Activated T-cell treated with anti-CD3 and anti-CD28 coated beads, Interleukin-2, amount 50 U/mL, for 24 hours (primary cell): ENCODE measurements at places on chromosomes 3 and 15.
A peak's percentile ranks its signal among the peaks of the same experiment; 100 is the strongest.

- H3K4me3 ChIP-seq, result no peak overlapping the region
- no peak overlapping the region for H3K27ac ChIP-seq
- DNase-seq, result no peak
- peaks cover 18% of the 10 kb centered on the region for H3K27me3 ChIP-seq
These were observed 20.9 kb upstream of the LARS2 start for GRCh38 chr3:45367453-45367871.

- no peaks in the 10 kb centered on the region for H3K4me1 ChIP-seq
- H3K27me3 ChIP-seq, result no peaks in the 10 kb centered on the region
- no peaks in the 10 kb centered on the region for H3K36me3 ChIP-seq
- H3K4me3 ChIP-seq, result no peak overlapping the region
- DNase-seq, result no peak
These were observed 291.0 kb downstream of the PLOD2 start for GRCh38 chr3:145869958-145870357.

- H3K36me3 ChIP-seq, result no peaks in the 10 kb centered on the region
- peaks cover 17% of the 10 kb centered on the region for H3K27me3 ChIP-seq
- peaks cover 1% of the 10 kb centered on the region for H3K4me1 ChIP-seq
These were observed 321.2 kb upstream of the TLE3 start for GRCh38 chr15:70418943-70419342.

GRCh38 chr3:96657710-96658109 is 156.7 kb upstream of the EPHA6 start:
- H3K4me3 ChIP-seq, result no peak overlapping the region
- H3K27ac ChIP-seq, result no peak overlapping the region
- no peaks in the 10 kb centered on the region for H3K4me1 ChIP-seq
- no peaks in the 10 kb centered on the region for H3K36me3 ChIP-seq

DNA sequence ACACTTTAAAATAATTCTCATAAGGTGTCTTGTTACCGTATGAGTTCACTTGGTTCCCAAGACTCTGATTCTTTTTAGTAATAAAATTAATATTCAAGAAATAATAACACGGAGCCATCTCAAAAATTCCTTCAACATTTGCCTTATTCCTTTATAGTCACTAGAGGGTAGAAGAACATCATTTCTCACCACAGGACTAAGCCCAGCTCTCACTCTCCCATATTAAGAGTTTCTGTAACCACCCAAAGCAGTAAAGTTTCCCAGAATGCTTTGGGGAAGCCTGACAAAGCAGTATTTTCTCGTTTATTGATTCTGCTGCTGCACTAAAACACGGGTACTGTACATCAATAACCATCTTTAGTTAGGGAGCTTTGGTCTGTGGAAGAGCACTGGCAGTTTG is 114.9 kb downstream of the MCTP2 start:
- no peaks in the 10 kb centered on the region for H3K27me3 ChIP-seq
- DNase-seq, result no peak
- no peak overlapping the region for H3K4me3 ChIP-seq
- no peak overlapping the region for H3K27ac ChIP-seq
- H3K36me3 ChIP-seq, result peaks cover 34% of the 10 kb centered on the region

DNA sequence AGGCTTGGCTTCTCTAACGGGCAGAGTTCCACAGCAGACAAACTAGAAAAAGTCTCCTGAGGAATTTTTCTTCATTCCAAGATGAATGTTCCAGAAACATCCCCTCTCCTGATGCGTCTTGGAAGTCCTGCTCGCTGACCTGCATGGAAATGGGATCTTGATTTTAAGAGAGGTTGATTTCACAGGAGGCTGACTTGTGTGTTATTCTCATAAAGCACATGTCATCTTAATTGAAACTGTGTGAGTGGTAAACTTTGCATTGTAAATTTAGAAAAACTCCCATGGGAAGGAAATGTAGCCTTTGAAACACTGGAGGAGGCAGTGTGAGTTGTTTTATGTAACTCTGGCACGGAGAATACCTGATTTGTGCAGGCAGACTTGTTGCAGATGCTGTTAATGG is 337.8 kb upstream of the NR2E3 start:
- H3K27ac ChIP-seq, result no peak overlapping the region
- H3K27me3 ChIP-seq, result peaks cover 5% of the 10 kb centered on the region
- DNase-seq, result no peak
- H3K36me3 ChIP-seq, result no peaks in the 10 kb centered on the region
- H3K4me1 ChIP-seq, result peaks cover 5% of the 10 kb centered on the region

- no peak overlapping the region for H3K27ac ChIP-seq
- peak; percentile 34 for DNase-seq
- H3K4me1 ChIP-seq, result peaks cover 16% of the 10 kb centered on the region
- no peaks in the 10 kb centered on the region for H3K36me3 ChIP-seq
- peaks cover 65% of the 10 kb centered on the region for H3K27me3 ChIP-seq
These were observed 225.5 kb upstream of the IL12A start for GRCh38 chr3:159763011-159763601.

DNA sequence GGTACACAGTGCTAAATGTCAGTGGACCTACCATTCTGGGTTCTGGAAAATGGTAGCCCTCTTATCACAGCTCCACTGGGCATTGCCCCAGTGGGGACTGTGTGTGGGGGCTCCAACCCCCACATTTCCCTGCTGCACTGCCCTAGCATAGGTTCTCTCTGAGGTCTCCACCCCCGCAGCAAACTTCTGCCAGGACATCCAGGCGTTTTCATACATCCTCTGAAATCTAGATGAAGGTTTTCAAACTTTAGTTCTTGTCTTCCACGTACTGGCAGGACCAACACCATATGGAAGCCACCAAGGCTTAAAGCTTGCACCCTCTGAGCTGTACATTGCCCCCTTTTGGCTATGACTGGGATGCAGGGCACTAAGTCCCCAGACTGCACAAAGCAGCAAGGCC is 788.2 kb upstream of the ALCAM start:
- no peaks in the 10 kb centered on the region for H3K4me1 ChIP-seq
- H3K4me3 ChIP-seq, result no peak overlapping the region
- DNase-seq, result no peak
- H3K27me3 ChIP-seq, result peaks cover 13% of the 10 kb centered on the region
- no peaks in the 10 kb centered on the region for H3K36me3 ChIP-seq

DNA sequence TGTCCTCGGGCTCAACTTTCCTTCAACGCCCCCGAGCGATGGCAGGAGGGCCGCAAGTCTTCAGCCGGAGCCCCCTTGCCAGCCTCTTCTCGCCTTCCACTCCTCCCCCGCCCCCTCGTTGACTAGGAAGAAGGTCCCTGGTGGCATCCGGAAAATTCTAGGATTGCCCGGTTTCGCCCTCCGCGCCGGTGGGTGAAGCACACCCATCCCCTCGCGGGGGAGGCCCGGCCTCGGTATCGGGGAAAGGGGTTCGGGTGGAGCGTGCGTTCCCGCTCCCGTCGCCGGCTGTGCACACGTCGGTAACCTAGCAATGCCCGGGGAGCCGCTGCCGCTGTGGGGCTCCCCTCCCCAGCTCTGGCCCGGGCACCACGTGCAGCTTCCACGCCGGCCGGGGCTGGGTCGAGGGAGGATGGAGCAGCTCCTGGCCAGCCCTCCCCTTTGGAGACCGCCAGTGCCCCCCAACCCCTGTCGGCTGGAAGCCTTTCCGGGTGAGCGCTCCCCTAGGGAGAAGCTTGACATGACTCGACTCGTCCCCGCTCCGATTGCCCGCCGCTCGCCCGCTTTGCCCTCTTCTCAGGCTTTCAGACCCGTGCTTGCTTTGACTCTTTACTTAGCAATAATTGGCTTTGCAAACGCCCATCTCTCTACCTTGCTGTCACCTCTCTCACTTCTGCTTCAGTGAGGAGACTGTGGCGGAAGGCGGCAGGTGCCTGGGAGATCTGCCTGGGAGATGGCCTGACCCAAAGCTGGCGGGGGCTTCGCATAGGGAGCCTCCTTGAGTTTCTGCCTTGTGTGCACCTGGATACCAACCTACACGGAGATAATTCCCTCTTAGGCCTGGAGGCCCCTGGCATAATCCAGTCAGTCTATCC is 1.3 kb downstream of the CACNA1D start:
- peak; percentile 40 for DNase-seq
- peak overlapping the region; percentile 37 for H3K4me3 ChIP-seq
- no peaks in the 10 kb centered on the region for H3K36me3 ChIP-seq
- H3K4me1 ChIP-seq, result peaks cover 13% of the 10 kb centered on the region
- H3K27ac ChIP-seq, result no peak overlapping the region
